ENCODE measurements at places on chromosomes 1 and 21.
A peak's percentile ranks its signal among the peaks of the same experiment; 100 is the strongest.

DNA sequence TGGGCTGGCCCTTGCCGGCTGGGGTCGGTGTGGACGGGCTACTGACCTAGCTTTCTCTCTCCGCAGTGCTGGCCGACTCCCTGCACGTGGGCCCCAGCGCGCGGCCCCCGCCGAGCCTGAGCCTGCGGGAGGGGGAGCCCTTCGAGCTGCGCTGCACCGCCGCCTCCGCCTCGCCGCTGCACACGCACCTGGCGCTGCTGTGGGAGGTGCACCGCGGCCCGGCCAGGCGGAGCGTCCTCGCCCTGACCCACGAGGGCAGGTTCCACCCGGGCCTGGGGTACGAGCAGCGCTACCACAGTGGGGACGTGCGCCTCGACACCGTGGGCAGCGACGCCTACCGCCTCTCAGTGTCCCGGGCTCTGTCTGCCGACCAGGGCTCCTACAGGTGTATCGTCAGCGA lies 34.9 kb downstream of the PTGFRN start:
- no peak for DNase-seq

DNA sequence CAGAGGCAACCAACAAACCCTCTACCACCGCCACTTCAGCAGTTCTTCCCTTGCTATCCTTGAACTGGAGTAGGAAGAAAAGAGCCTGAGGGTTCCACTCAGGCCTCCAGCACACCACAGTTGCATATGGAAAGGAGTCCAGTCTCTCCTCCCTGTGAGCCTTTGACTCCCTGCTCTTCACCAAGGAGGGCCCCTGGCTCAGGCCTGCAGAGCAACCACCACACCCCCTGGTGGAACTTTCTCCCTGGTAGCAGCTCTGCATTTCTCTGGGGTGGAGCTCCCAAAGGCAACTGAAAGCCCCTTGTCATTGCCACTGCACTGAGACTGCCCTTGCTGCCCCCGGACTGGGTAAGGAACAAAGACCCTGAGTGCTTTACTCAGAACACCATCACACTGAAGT lies 1021.5 kb upstream of the ADGRL2 start:
- DNase-seq: no peak

DNA sequence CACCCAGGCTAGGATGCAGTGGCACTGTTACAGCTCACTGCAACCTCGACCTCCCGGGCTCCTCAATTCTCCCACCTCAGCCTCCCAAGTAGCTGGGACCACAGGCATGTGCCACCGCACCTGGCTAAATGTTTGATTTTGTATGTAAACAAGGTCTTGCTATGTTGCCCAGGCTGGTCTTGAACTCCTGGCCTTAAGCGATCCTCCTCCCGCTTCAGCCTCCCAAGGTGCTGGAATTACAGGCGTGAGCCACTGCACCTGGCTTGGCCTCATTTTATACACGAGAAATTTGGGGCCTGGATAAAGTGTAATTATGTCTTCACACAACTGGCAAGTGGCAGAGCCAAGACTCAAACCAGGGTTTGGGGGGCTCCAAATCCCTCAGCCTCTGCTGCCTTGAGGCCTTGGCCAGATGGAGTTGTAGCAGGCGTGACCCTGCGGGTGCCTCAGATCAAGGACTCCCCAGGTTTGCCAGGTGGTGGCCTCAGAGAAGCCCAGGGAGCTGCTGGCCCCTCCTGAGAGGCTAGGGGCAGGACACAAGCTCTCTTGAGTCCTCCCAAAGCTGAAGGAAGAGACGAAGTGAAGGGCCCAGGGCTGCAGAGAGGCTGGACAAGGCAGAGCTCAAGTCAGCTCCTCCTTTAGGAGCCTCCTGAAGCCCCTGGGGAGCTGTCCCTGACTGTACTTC lies 61.7 kb downstream of the MDM4 start:
- no peak for DNase-seq

GRCh38 chr1:116940814-116941599 lies 31.3 kb downstream of the PTGFRN start:
- no peak for DNase-seq

- no peak for DNase-seq
These were observed 124.7 kb downstream of the TNFSF18 start for GRCh38 chr1:172926070-172926469.

GRCh38 chr1:87733386-87733785 lies 404.7 kb downstream of the LMO4 start:
- DNase-seq: no peak

- no peak for DNase-seq
These were observed 1.5 kb downstream of the PHACTR4 start for GRCh38 chr1:28371010-28371377.

DNA sequence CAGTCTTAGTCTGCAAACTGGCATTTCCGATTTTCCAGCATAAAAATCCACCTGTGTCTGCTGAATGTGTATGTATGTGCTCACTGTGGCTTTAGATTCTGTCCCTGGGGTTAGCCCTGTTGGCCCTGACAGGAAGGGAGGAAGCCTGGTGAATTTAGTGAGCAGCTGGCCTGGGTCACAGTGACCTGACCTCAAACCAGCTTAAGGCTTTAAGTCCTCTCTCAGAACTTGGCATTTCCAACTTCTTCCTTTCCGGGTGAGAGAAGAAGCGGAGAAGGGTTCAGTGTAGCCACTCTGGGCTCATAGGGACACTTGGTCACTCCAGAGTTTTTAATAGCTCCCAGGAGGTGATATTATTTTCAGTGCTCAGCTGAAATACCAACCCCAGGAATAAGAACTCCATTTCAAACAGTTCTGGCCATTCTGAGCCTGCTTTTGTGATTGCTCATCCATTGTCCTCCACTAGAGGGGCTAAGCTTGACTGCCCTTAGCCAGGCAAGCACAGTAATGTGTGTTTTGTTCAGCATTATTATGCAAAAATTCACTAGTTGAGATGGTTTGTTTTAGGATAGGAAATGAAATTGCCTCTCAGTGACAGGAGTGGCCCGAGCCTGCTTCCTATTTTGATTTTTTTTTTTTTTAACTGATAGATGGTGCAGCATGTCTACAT lies 2.5 kb upstream of the OLFML3 start:
- peak; percentile 9 for DNase-seq

DNA sequence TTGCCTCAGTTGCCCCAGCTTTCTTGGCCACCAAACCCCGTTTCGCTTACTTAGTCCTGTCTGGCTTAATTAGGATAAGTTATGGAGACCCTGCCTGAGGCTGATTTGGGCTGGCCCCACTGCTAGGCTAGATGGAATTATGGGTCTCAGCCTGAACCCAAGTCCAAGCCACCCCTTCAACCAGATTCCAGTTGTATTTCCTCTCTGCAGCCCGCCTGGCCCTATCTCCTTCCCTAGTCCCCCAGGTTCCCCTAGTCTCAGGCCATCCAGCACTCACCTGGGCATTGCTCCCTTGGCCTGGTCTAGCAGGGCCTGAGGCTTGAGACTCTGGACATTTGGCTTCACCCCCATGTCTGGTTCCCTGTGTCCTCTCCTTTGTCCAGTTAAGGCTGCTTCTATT lies 111.7 kb upstream of the IPO9 start:
- DNase-seq: no peak

DNA sequence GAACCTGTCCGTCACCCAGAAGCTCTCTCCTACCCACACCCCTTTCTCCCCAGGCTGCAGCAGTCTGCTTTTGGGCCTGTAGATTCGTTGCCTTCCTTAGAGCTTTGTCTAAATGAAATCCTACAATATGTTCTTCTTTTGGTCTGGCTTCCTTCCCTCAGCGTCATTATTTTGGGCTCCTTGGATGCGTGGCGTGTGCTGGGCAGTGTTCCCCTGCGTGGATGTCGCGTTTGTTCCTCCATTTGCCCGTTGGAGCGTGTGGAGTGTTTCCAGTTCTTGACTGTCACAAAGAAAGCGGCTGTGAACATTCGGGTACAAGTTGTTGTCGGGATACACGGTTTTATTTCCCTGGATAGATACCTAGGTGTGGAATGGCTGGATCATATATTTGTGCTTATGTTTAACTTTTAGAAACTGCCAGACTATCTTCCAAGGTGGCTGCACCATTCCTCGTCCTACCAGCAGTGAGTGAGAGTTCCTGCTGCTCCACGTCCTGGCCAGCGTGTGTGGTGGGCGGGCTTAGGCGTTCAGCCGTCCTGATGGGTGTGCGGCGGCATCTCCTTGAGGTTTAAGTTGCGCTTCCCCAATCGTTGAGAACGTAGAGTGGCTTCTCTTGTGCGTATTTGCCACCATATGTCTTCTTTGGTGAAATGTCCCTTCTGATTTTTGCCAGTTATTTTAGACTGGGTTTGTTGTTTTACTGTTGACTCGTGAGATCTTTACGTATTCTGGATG lies 31.7 kb downstream of the SKI start:
- DNase-seq: peak; percentile 46

- no peak for DNase-seq
These were observed 79.5 kb downstream of the STUM start for GRCh38 chr1:226627924-226628611.

- DNase-seq: no peak
These were observed 57.7 kb upstream of the ATP5PO start for GRCh38 chr21:33973268-33973667.

DNA sequence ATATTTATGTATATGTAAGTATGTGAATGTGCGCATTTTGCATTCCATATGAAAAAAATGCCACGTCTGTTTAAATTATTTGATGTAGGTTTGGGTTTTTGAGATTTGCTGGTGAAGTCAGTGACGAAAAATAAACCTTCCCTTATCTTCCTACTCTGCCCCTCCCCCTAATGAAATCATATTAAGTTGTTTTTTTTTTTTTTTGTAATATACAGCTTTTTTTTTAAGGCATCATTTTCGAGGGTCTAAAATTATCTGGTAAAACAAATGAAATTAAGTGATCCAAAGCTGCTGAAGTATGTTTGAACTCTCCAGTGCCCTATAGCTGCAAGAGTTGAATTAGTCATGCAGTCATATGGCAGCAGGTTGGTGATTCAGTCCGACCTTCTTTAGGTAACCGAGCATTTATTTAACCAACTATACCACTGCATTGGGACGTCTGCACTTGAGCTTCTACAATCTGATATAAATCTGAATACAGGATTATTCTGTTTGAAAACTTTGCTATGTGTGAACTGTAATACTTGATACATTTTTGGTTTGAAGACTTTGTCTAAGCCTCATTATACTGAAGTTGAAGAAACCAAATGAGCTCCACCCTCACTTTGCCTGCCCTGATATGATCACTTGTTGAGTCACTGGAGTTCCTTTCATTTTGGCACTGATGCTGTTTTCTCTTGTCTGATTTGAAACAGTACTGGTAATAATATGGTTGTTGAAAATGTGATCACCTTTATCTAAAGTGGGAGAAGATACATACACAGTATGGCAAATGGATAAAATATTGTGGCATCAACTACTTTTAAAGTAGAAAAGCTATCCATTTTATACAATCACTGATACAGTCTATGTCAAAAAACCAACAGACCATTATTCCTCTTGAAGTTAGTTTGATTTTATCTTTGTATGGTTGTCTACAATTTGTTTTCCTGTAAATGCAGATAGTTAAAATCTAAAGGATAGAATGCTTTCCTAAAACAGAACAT lies 11.7 kb downstream of the PDIK1L start:
- no peak for DNase-seq

- no peak for DNase-seq
These were observed 865 bp upstream of the PTPN22 start for GRCh38 chr1:113872219-113872935.

- no peak for DNase-seq
These were observed 206.9 kb upstream of the LMO4 start for GRCh38 chr1:87121711-87122163.

DNA sequence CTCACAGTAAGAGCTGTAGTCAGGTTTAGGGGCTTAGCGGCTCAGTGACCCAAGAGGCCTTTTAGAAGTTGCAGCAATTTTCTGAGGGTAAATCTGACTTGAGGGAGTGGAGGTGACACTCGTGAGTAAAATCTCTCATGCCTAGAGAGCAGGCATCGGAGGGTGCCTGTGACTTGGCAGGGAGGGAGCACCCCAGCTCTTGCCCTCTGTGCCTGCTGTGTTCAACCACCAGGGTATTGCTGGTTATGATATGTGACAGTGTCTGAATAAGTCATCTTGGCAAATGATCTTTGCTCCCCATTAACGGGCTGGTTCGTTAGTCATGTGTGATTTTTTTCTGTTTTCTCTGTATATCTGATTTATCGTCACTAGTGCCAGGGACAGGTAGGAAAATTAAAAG lies 5.9 kb downstream of the MAN1C1 start:
- DNase-seq: no peak

DNA sequence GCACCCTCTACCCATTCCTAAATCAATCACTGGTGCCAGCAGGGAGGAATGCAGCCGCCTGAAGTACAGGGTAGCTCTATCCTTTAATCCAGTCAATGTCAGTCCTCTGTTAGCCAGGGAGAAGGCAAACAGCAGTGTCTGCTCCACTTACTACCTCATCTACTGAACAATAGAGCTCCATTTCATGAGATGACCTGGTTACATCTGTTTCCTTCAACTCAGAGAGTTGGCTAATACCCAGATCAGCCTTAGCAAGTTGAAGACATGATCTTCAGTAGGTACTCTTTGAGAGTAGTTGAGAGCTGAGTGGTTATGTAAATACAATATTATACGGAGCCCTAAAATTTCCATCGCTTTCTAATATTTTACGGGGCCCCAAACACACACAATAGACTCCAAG lies 46.1 kb upstream of the CD34 start:
- no peak for DNase-seq

GRCh38 chr1:44947063-44947773 lies 39.2 kb downstream of the EIF2B3 start:
- DNase-seq: no peak

GRCh38 chr1:1419363-1419812 lies 1.7 kb downstream of the ANKRD65 start:
- DNase-seq: no peak

GRCh38 chr1:44033041-44033575 lies 1.8 kb upstream of the SLC6A9 start:
- DNase-seq: no peak

DNA sequence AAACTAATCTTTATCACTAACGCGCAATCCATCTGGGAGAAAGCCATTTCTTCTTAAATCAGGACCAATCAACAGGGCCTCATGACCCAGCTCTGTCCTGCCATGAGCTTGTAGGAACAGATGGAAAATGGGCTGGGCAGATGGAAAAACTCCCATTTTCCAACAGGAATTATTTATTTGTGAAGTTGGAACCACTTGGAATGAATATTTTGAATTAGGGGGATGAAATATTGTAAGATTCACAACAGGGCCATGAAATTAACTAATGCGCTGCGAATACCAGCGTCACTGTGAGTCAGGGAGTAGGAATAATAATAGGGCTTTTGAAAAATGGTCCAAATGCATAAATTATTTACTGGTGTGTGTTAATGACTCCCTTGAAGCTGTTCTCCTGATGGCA lies 53.1 kb upstream of the CYP2J2 start:
- DNase-seq: no peak

DNA sequence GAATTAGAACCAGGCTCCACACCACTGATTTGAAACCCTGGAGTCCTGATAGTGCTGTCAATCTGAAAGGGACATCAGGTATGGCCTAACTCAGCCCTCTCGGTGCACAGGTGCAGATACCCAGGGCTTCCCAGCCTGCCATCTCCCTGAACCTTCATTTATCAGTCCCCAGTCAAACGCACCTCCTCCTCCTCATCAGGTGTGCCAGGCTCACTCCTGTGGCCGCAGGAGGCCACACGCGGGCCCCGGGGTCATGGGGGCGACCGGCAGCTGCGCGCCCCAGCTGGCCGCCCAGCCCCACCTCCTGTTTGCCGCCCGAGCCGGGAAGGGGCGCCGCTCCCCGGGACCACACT lies 572 bp downstream of the FUCA1 start:
- DNase-seq: no peak

GRCh38 chr1:185463011-185463410 lies 146.0 kb upstream of the IVNS1ABP start:
- no peak for DNase-seq

- DNase-seq: no peak
These were observed 308.6 kb downstream of the MATN1 start for GRCh38 chr1:30414851-30415165.
